Right lobe of liver (tissue), 6 donors: ENCODE measurements at places on chromosomes 4 and X. TPM values are rescaled to one million over a fixed set of nuclear protein-coding genes. Genes with fewer than 3 reads are reported as not detected.

MAPK10 gene
- 0.74 TPM for total RNA-seq

DCLK2 gene
- total RNA-seq: 1.1 TPM

FMR1NB gene
- not detected for total RNA-seq

COX7B2 gene
- total RNA-seq: not detected

TREX2 gene
- 0.19 TPM for total RNA-seq

HPRT1 gene
- total RNA-seq: 11.1 TPM
